ENCODE measurements at places on chromosomes 7 and 10.

DNA sequence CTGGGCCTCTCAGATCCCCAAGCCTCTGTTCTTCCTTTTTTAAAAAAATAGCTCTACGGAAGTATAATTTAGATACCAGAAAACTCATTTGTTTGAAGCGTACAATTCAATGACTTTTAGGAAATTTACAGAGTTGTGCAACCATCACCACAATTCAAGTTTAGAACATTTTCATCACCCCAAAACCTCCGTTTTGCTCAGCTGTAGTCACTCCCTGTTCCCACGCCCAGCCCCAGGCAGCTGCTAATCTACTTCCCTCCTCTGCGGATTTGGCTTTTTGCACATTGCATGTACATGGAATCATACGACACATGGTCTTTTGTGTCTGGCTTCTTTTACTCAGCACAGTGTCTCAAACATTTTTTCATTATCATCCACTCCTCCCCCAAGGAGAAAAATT lies 229.2 kb downstream of the TCF7L2 start:
- no peak for DNase-seq

DNA sequence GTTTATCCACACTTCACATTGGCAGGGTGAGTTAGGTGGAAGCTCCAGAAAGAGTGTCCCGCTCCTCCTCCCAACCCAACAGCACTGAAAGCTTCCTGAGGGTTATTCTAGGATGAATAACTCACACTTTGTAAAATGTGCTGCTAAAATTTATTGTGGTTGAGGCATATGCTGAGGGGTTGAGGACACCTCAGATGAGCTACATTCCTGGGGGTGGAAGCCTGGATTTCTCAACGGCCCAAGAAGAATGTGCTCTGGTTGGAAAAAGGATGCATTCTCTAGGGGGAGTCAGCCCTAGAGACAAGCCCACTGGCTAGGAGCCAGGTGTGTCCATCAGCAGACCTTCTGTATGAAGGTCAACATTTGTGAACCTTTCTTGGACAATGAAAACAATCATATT lies 91.5 kb upstream of the PDE1C start:
- no peak for DNase-seq

GRCh38 chr10:131755200-131755599 lies 145.6 kb upstream of the PPP2R2D start:
- DNase-seq = no peak

GRCh38 chr10:75211007-75211691 lies 553 bp downstream of the VDAC2 start:
- peak; percentile 21 for DNase-seq

DNA sequence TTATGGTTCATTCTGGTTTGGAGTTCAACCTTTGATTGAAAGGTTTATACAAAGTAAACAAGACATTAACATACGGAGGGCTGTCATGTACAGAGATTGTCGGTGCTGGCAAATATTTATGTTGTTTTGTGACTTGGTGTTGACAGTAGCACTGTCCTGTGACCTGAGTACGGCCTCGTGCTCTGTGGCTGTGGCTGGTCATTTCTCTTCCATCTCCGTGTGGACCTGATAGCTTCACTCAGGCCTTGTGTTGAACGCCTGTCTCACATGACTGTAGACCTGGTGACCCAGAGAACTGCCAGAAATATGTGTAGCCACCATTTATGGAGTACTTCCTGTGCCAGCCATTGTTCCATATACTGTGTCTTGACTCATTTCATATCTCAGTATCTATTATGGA lies 311.6 kb downstream of the CCDC3 start:
- DNase-seq = no peak
